Activated naive CD8-positive, alpha-beta T cell treated with anti-CD3 and anti-CD28 coated beads, Interleukin-2, amount 10 ng/mL, durations not matched to agents 7 days and 5 days (primary cell): ENCODE measurements at places on chromosomes 5 and 9.
A peak's percentile ranks its signal among the peaks of the same experiment; 100 is the strongest.

DNA sequence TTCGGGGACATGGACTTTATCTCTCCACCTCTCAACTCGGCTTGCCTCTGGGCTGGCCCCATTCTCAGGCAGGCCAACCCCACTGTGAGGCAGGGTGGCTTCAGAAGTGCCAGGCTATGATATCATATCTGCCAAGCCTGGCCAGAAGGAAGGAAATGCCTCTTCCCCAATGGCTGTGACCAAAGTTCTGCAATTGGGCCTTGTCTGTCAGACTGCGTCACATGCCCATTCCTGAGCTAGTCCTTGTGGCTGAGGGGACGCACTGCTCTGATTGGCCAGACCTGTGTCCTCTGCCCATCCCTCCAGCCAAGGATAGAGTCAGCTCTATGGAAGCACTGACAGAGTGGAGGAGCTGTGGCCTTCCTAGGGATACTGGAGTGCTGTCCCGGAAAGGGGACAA lies 11.9 kb downstream of the SMIM23 start:
- no peak for DNase-seq
- no peaks in the 10 kb centered on the region for H3K36me3 ChIP-seq
- H3K4me3 ChIP-seq: no peak overlapping the region
- H3K27me3 ChIP-seq: peaks cover 4% of the 10 kb centered on the region
- H3K4me1 ChIP-seq: no peaks in the 10 kb centered on the region

DNA sequence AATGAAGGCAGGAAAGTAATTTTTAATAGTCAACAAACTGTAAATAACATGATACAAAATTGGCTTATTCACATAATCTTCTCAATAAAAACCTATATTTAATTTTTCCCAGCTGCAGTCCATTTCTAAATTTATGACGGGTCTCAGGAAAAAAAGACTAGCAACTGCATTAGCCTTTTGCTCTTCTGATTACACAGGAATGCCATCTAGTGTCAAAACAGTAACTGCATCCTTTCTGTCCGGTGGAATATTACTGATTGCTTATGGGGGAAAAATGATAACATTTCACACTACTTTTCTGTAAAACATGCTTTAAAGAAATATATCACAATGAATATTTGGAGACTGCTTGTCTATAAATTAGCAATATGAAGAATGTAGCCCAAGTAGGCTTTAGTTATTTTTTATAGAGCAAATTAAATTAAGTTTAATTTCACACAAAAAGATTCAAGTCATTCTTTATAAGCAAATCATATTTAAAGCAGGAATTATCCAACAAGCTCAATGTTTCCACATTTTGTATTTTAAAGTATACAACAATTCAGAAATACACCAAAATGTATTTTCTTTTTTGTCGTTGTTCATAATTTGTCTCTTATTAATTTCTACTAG lies 534.7 kb downstream of the CDH10 start:
- no peak overlapping the region for H3K27ac ChIP-seq
- H3K36me3 ChIP-seq: no peaks in the 10 kb centered on the region
- no peak overlapping the region for H3K4me3 ChIP-seq
- DNase-seq: no peak
- no peaks in the 10 kb centered on the region for H3K4me1 ChIP-seq

- H3K27ac ChIP-seq: no peak overlapping the region
- peaks cover 14% of the 10 kb centered on the region for H3K4me1 ChIP-seq
- H3K27me3 ChIP-seq: peaks cover 17% of the 10 kb centered on the region
- no peak overlapping the region for H3K4me3 ChIP-seq
- no peak for DNase-seq
These were observed 28.8 kb downstream of the CPLX2 start for GRCh38 chr5:175900157-175900556.

GRCh38 chr9:126051446-126052130 lies 275.0 kb upstream of the MVB12B start:
- no peak for DNase-seq
- no peak overlapping the region for H3K4me3 ChIP-seq
- no peak overlapping the region for H3K27ac ChIP-seq

DNA sequence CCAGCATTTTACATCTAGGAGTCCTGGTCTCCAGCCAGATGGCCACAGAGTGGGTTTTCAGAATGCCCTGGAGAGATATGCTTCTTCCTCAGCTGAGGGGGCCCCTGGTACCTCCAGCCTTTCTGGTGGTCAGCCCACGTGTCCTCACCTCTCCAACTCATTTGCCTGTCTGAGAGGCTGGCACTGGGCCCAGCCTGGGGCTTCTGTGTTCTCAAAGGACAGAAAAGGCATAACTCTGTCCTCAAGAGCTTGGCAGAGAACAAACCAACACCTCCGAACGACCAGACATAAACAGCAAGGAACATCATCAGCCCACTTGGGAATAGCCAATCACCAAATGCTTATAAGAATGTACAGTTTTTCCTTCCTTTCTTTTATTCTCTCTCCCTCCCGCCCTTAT lies 17.1 kb downstream of the ENG start:
- H3K36me3 ChIP-seq: no peaks in the 10 kb centered on the region
- H3K4me1 ChIP-seq: peaks cover 4% of the 10 kb centered on the region
- H3K4me3 ChIP-seq: no peak overlapping the region
- H3K27me3 ChIP-seq: no peaks in the 10 kb centered on the region

DNA sequence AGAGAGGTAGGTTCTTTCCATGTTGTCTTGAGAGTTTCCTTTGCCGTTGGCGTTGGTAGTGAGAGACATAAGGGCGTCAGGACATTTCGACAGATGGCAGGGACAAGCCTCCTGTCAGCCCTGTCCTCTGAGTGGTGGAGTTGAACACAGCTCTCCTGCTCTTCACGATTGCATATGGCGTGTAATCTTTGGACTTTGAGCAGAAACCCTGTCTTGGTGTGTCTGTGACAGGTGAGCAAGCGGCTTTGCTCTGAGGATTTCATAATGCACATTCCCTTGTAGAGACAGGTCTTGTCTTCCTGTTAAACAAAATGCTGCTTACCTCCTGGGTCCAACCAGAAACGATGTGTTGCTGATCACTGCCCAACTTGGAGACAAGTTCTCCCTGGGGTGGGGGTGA lies 146.5 kb downstream of the NXNL2 start:
- H3K27me3 ChIP-seq: peaks cover 3% of the 10 kb centered on the region
- no peak overlapping the region for H3K27ac ChIP-seq
- H3K4me3 ChIP-seq: no peak overlapping the region
- no peaks in the 10 kb centered on the region for H3K4me1 ChIP-seq
- H3K36me3 ChIP-seq: no peaks in the 10 kb centered on the region

DNA sequence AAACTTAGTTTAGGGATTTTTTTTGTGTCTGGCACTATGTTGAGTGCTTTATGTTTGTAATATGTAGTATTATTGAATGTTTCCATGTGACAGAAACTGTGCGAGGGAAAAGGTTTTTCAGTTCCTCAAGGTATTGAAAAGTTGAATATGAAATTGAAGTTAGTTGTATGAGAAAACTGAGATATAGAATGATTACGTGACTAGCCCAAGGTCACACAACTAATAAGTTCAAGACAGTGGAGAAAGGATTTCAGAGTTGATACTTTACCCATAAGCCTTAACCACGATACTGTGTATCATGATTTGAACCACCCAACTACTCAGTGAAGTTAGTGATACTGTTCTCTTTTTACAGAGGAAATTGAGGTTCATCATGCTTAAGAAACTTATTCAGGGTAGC lies 5.7 kb downstream of the NIPBL start:
- DNase-seq: no peak
- H3K36me3 ChIP-seq: peaks cover 9% of the 10 kb centered on the region
- no peak overlapping the region for H3K27ac ChIP-seq
- peak overlapping the region; percentile 20 for H3K4me3 ChIP-seq
- H3K27me3 ChIP-seq: no peaks in the 10 kb centered on the region
- peaks cover 40% of the 10 kb centered on the region for H3K4me1 ChIP-seq

DNA sequence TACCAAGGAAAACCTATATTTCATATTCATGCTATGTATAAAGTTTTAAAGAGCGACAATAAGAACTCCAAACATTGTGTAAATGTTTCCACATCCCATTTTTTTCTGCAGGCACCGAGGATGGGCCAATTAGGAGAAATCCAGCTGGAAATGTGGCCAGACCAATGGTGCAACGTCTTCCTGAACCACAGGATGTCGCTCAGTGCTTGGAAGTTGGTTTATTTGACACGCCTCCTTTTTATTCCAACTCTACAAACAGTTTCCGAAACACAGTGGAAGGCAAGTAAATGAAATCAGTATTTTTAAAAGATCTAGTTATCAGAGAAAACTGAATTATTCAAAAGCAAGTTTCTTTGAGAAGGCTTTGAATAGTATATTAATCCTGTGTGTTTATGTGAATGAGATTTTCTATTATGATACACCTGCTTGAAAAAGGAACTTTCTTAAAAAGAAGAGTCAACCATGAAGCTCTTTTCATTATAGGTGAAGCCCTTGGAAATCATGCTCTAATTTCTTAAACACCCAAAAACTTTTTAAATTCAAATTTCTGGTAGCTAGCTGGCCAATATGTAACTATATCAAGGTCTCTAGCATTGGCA lies 9.1 kb downstream of the TYRP1 start:
- no peak overlapping the region for H3K27ac ChIP-seq
- no peak overlapping the region for H3K4me3 ChIP-seq
- no peaks in the 10 kb centered on the region for H3K4me1 ChIP-seq
- no peak for DNase-seq

- no peak overlapping the region for H3K27ac ChIP-seq
- no peaks in the 10 kb centered on the region for H3K36me3 ChIP-seq
These were observed 269.0 kb upstream of the RGMB start for GRCh38 chr5:98504505-98504904.

GRCh38 chr5:129500101-129500500 lies 40.0 kb downstream of the ADAMTS19 start:
- H3K36me3 ChIP-seq: no peaks in the 10 kb centered on the region
- H3K4me1 ChIP-seq: no peaks in the 10 kb centered on the region
- no peak overlapping the region for H3K27ac ChIP-seq
- H3K4me3 ChIP-seq: no peak overlapping the region
- no peaks in the 10 kb centered on the region for H3K27me3 ChIP-seq
- DNase-seq: no peak

DNA sequence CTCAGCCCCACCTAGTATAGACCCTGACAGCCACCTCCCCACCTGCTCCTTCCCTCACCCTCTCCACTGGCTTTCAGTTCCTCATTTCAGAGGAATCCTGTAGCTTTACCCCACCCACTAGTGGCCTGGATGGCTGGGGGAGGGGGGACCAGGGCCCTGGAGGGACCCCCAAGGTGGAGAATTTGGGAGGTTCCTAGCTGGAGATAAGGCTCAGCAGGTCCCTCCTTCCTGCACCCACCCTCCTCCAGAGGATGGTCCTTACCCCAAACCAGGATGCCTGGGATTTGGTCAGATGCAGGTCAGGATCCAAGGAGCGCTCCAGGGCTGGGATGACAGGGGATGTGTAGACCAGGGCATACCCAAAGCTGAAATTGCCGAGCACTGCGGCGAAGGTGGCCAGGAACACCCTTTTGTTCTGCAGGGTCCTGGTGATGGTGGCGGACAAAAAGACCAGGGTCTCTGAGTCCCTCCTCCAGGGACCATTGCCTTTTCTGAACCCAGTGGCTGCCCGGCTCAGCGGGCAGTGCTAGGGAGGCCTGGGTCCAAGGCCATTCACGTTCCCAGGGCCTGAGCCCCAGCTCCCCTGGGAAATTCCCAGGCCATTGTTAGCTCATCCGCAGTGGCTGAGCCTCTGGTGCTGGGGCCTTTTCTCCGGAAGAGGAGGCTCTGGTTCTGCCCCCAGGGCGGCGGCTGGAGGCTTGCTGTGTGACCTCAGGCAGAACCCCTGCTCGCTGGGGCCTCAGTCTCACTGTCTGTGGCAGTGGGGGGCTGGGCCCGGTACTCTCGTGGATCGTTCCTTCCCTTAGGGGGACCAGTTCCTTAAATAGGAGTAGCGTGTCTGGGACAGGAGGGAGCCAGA lies 678 bp downstream of the SLC2A6 start:
- peak overlapping the region; percentile 76 for H3K4me3 ChIP-seq
- no peaks in the 10 kb centered on the region for H3K27me3 ChIP-seq
- no peaks in the 10 kb centered on the region for H3K36me3 ChIP-seq
- H3K4me1 ChIP-seq: peaks cover 11% of the 10 kb centered on the region

GRCh38 chr9:117546894-117547678 lies 132.2 kb upstream of the ASTN2 start:
- H3K27me3 ChIP-seq: peaks cover 2% of the 10 kb centered on the region
- peak; percentile 20 for DNase-seq
- H3K36me3 ChIP-seq: no peaks in the 10 kb centered on the region
- no peak overlapping the region for H3K27ac ChIP-seq

GRCh38 chr5:172035049-172035448 lies 28.6 kb upstream of the FBXW11 start:
- H3K27me3 ChIP-seq: no peaks in the 10 kb centered on the region
- no peak for DNase-seq
- peak overlapping the region; percentile 19 for H3K27ac ChIP-seq

- peaks cover 19% of the 10 kb centered on the region for H3K27me3 ChIP-seq
- H3K4me1 ChIP-seq: peaks cover 3% of the 10 kb centered on the region
- peak; percentile 15 for DNase-seq
- H3K36me3 ChIP-seq: no peaks in the 10 kb centered on the region
- no peak overlapping the region for H3K27ac ChIP-seq
- no peak overlapping the region for H3K4me3 ChIP-seq
These were observed 7.8 kb upstream of the SLC6A19 start for GRCh38 chr5:1193591-1193985.

GRCh38 chr9:74753650-74754049 lies 134.1 kb downstream of the TRPM6 start:
- H3K4me3 ChIP-seq: no peak overlapping the region
- no peaks in the 10 kb centered on the region for H3K36me3 ChIP-seq
- peaks cover 4% of the 10 kb centered on the region for H3K27me3 ChIP-seq
- no peaks in the 10 kb centered on the region for H3K4me1 ChIP-seq
- H3K27ac ChIP-seq: no peak overlapping the region

DNA sequence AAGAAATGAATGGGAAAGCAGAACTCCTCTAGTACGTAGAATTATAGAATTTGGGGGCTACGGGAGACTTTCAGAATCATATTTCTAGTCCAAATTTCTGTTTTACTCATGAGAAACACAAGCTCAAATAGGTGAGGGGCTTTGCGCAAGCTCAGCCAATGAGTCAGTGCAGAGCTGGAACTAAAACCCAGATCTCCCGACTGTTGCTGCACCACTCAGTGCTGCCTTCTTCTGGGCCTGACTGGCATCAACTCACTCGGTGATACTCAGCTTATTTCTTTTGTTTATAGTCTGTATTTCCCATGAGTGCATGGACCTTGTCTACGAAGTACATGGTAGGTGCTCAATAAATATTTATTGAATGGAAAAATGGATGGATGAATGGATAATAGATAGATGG lies 280.2 kb downstream of the CDK5RAP2 start:
- no peak overlapping the region for H3K27ac ChIP-seq
- H3K36me3 ChIP-seq: no peaks in the 10 kb centered on the region
